T-helper 2 cell (primary cell): ENCODE measurements at places on chromosomes 16 and 17.

DNA sequence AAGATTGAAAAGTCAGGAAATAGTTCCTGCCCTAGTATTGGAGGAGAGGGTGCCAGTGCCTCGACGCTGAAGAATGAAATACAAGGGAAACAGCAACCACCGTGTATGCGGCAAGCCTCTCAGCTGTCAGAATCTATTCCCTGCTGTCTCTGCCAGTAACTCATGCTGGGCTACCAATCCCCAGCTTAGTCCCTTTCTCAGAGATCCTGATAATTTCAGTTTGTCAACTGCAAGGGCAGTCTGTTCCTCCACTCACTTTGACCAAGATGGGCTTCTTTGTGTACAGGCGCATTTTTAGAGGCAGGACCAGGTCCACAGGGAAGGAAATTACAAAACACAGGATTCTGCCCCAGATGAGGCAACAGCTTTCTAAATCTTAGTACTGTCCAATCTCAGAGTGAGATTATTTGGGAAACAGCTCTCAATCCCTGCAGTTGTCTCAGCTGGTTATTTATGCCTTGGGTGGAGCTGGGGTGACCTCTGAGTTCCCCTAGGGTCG is 1.3 kb downstream of the NQO1 start:
- no peak for DNase-seq

- DNase-seq = no peak
Measured at GRCh38 chr16:65034915-65035314, 86.9 kb downstream of the CDH11 start.

GRCh38 chr17:45394913-45395568 is 37.6 kb downstream of the ARHGAP27 start:
- peak; percentile 40 for DNase-seq

GRCh38 chr17:38730526-38731379 is 612 bp downstream of the CISD3 start:
- DNase-seq = peak; percentile 50

- no peak for DNase-seq
Measured at GRCh38 chr17:40980117-40980516, 4.0 kb downstream of the KRT40 start.

- DNase-seq = no peak
Measured at GRCh38 chr16:66081775-66082366, 284.6 kb upstream of the CDH5 start.

GRCh38 chr16:29665294-29666077 is 2.4 kb downstream of the SPN start:
- peak; percentile 61 for DNase-seq

- DNase-seq = no peak
Measured at GRCh38 chr16:19136549-19137196, 22.9 kb downstream of the ITPRIPL2 start.
